ENCODE measurements at places on chromosomes 7 and 10.

GRCh38 chr7:77580762-77581350 is 43.8 kb downstream of the PTPN12 start:
- DNase-seq, result no peak

- DNase-seq, result peak; percentile 19
These were observed 97.2 kb upstream of the LYZL1 start for GRCh38 chr10:29191674-29192073.

DNA sequence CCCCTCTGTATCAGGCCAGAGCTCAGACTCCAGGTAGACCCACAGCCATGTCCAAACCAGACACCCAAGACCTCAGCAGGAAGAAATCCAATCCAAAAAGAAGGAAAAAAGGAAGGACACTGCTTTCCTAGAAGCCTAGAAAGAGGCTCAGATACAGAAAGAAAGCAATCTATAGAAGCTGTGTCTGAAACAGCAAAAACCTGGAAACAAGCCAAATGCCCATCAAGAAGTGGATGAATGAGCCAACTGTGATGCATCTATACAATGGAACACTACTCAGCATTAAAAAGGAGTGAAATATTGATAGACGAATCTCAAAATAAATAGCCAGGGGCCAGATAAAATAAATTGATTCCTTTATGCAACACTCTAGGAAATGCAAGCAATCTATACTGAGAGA is 31.6 kb downstream of the GRB10 start:
- DNase-seq, result no peak

GRCh38 chr7:73308074-73308664 is 457 bp downstream of the NSUN5 start:
- DNase-seq, result no peak

DNA sequence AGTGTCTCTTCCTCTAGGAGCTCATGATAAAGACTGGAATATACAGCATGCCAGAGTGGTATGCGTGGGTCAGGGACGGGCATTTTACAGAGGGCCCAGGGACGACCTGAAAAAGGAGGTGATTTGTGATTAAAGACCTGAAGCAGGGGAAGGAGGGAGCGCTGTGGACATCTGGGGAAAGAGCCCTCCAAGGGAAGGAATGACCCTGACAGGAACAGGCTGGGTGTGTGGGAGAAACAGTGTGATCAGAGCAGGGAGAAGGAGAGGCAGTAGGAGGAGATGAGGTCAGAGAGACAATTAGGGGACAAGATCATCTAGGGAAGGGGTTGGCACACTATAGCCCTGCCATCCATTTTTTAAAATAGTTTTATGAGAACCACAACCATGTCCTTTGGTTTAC is 3.4 kb upstream of the RASSF4 start:
- no peak for DNase-seq
